H1 (cell line): ENCODE measurements at places on chromosomes 2 and 18.
A peak's percentile ranks its signal among the peaks of the same experiment; 100 is the strongest.

DNA sequence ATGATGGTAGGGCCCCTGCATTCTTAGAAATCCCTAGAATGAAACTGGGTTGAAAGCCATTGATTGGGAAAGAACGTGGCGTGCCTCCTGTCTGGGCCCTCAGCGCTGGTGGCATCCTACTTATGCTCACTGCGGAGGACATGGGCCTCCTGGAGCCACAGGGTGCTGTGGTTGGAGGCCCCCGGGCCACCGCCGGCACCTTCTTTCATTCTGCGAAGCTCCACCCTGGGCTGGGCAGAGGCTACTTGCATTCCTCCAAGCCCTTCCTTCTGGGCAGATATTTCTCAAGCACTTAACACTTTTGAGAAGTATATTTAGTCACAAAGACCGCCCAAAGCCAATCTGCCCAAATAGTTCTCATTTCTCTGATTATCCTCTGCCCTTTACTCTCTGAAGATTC, 311.9 kb downstream of the MYCN start:
- no peaks in the 10 kb centered on the region for H3K36me3 ChIP-seq
- peaks cover 6% of the 10 kb centered on the region for H3K4me1 ChIP-seq
- no peak overlapping the region for H3K4me3 ChIP-seq
- H3K27me3 ChIP-seq, result no peaks in the 10 kb centered on the region
- no peak for DNase-seq

- no peak overlapping the region for H3K4me3 ChIP-seq
- H3K27me3 ChIP-seq, result no peaks in the 10 kb centered on the region
- no peak for DNase-seq
- H3K4me1 ChIP-seq, result no peaks in the 10 kb centered on the region
These were observed 112.9 kb upstream of the ACAA2 start for GRCh38 chr18:49926106-49926745.

GRCh38 chr18:21444465-21445212, 155.9 kb downstream of the ESCO1 start:
- H3K27ac ChIP-seq, result no peak overlapping the region
- no peaks in the 10 kb centered on the region for H3K4me1 ChIP-seq
- no peak for DNase-seq

- H3K36me3 ChIP-seq, result no peaks in the 10 kb centered on the region
- no peak for DNase-seq
- H3K4me3 ChIP-seq, result no peak overlapping the region
- H3K27ac ChIP-seq, result no peak overlapping the region
These were observed 13.5 kb upstream of the CNOT11 start for GRCh38 chr2:101238930-101239759.

- no peaks in the 10 kb centered on the region for H3K27me3 ChIP-seq
- no peak for DNase-seq
- H3K36me3 ChIP-seq, result no peaks in the 10 kb centered on the region
- H3K4me3 ChIP-seq, result no peak overlapping the region
- H3K4me1 ChIP-seq, result no peaks in the 10 kb centered on the region
These were observed 323.5 kb upstream of the TANK start for GRCh38 chr2:160836755-160837154.

DNA sequence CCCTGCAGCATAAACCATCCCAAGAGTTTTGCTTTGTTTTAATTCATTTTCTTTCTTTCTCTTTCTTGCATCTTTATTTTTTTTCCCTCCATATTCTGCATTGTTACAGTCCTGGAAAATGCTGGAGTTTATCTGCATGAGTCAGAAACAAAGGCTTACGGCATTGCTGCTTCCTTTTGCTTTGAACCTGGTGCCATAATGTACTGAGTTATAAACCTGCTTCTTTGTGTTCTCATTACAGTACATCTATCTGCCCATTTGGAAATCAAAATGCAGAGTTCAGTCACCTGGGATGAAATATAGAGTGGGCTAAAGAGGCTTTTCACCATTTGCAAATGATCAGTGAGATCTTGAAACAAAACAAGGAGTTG, 1009.2 kb upstream of the FANCL start:
- no peak overlapping the region for H3K4me3 ChIP-seq
- DNase-seq, result no peak
- H3K4me1 ChIP-seq, result no peaks in the 10 kb centered on the region
- H3K27me3 ChIP-seq, result no peaks in the 10 kb centered on the region
- H3K27ac ChIP-seq, result no peak overlapping the region

DNA sequence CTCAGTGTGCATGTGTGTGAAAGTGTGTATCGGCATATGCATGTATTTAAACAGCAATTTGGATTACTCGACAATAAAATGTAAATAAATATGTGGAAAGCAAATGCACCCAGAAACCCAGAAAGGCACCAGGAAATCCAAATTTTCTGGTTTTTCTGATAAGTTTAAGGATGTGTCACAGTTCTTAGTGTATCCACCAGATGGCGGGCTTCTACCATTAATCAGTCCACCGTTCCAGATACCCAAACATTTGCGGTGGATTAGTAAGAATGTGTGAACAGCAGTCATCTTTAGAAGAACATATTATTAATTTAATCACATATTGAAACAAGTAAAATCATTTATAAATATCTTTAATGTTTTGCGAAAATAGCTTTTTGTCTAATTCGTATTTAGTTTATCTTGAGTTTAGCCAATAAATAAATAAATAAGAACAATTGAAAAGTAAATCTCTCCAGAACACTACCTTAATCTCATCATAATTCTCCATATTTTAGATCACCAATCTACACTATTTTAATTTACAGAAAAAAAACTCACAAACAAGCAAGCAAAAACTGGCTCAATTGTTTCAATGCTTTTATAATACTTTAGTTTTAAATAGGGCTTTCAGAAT, 298.9 kb downstream of the DSEL start:
- no peak overlapping the region for H3K4me3 ChIP-seq
- DNase-seq, result no peak
- H3K27ac ChIP-seq, result no peak overlapping the region
- H3K27me3 ChIP-seq, result no peaks in the 10 kb centered on the region
- H3K36me3 ChIP-seq, result no peaks in the 10 kb centered on the region
- no peaks in the 10 kb centered on the region for H3K4me1 ChIP-seq

GRCh38 chr18:49849331-49850217, 36.2 kb upstream of the ACAA2 start:
- H3K4me1 ChIP-seq, result peaks cover 2% of the 10 kb centered on the region; the same call in 1 of the 2 replicates
- H3K36me3 ChIP-seq, result no peaks in the 10 kb centered on the region
- peak; percentile 58 for DNase-seq
- H3K27ac ChIP-seq, result no peak overlapping the region
- no peaks in the 10 kb centered on the region; the same call in 1 of the 2 replicates for H3K27me3 ChIP-seq
- no peak overlapping the region for H3K4me3 ChIP-seq
